Lung microvascular endothelial cell (primary cell): ENCODE measurements at places on chromosomes 16 and 17. TPM values are rescaled to one million over a fixed set of nuclear protein-coding genes. Genes with fewer than 3 reads are reported as not detected.
A peak's percentile ranks its signal among the peaks of the same experiment; 100 is the strongest.

GRCh38 chr17:59829217-59830006 lies 63.3 kb downstream of the TUBD1 start:
- peak; percentile 94 for DNase-seq

- no peak for DNase-seq
Observed at GRCh38 chr17:7294614-7295153, at the start of gene YBX2. TSS of gene YBX2 (minus strand) at chr17:7294639. CDS start at chr17:7294500, 139 bp downstream.

DNA sequence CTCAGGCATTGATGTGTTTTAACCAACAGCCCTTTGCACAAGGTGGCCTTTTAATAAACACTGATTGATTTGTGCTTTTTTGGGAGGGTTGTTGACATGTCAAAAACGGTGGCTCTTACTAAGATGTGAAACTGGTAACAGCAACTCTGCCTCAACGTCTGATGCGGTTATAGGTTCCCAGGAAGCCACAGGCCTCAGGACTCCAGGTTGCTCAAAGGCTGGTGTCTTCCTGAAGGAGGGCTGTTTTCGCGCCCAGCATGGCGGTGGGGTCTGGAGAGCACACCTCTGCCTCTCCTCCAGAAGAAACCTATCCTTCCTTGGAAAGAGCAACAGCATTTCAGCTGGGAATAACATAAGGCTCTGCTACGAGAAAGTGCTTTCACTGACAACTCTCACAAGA lies 187.5 kb downstream of the IRF8 start:
- DNase-seq: no peak

GRCh38 chr17:59067340-59067739 lies 39.3 kb downstream of the TRIM37 start:
- DNase-seq: no peak

- DNase-seq: no peak
Observed at GRCh38 chr16:81505011-81505661, 60.5 kb downstream of the CMIP start.

The PYDC1 gene
- total RNA-seq: not detected in 2 replicates

The PARN gene
- total RNA-seq: 15.7 and 17.9 TPM in 2 replicates

DNA sequence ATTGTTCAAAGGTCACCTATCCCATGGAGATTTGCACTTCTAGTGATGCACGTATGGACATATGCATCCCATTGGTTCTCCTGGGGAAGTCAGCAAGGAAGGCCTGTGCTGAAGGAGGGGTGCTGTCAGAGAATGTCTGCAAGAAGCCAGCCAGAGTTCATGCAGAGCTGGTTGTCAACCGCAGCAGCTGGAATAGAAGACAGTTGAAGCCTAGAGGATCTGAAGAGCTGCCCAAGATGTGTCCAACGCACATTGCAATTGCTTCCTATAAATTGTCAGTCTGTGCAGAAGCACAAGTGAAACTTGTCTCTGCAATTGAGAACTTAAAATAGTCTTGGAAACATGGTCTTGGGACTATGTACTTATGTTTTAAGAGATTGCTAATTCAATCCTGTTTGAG lies 82.1 kb upstream of the CNTNAP4 start:
- DNase-seq: no peak

GRCh38 chr17:56305007-56305406 lies 151.7 kb downstream of the ANKFN1 start:
- no peak for DNase-seq

The GINS2 gene
- 1.4 and 3.7 TPM in 2 replicates for total RNA-seq

The TPSG1 gene
- not detected in 2 replicates for total RNA-seq

The OR1A1 gene
- total RNA-seq: not detected in 2 replicates

DNA sequence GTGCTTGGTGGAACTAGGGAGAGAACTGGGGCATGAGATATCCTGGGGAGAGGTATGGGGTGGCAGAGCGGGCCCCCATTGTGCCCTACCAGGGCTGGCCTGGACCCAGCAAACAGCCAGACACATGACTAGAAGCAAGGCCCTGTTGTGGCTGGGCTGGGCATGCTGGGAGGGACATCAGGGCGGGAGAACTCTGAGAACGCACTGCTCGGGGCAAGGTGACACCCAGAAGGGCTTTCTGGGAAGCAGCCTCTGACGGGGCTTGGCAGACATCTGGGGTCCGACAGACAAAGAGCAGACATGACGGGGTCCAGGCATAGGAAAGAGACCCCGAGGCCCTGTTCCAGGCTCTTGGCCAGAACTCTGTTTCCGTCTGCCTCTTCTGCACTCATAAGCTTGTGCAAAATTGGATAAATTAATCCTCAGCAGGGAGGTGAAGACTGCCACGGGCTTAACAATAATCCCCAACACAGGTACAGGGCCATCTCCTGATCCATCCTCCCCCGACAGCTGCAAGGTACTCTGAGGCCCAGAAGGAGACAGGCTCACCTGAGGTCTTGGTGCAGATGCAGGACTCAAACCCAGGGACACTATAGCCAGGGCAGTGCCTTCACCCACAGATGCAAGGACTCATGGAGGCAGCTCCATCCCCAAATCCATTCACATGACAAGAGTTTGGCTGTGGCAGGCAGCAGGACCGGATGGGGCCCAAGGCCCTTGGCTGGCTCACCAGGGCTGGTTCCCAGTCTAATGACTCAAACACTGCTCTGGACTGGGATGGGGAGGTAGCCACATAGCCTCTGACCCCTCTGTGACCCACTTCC lies 5.4 kb downstream of the SREBF1 start:
- no peak for DNase-seq

The KRTAP1-5 gene
- total RNA-seq: not detected in 2 replicates

The RCVRN gene
- total RNA-seq: not detected in 2 replicates

DNA sequence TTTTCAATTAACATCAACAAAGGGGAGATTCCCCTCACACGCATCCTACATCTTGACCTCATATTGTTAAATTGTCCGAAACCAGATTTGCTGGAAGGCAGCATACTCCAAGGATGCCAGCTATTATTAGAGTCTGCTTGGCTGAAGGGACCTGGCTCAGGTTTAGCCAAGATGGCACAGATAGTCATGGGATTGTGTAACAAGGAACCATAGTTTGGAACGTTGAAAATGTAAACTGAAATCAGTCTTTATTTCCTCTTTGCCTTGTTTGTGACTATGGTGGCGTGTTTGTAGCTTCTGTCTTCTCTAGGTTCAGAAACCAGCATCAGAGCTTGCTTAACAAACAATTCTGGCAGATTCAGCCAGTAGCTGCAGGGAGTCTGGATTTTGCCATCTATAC lies 5.9 kb downstream of the ARSG start:
- no peak for DNase-seq

DNA sequence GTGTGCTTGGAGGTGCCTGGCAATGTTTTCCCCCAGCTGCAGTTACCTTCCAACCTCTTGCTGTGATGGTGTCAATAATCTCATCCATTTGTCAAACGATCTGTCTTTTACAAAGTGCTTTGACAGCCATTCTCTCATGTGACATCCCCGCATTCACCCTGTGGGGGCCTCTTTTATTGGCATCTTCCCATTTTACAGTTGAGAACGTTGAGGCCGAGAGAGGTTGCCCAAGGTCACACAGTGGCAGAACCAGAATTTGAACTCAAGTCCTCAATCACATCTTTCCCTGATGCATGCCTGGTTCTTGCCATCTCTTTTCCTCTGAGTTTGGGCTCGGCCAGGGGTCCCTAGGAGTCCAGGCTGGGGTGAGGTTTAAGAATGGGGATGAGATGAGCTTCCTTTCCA lies 1.5 kb downstream of the TAOK2 start:
- no peak for DNase-seq

The LPO gene
- not detected in 2 replicates for total RNA-seq

- DNase-seq: no peak
Observed at GRCh38 chr17:80890196-80890920, 101.3 kb upstream of the CHMP6 start.

GRCh38 chr17:66523378-66524200 lies 221.2 kb downstream of the PRKCA start:
- DNase-seq: no peak

GRCh38 chr17:63640038-63640437 lies 17.8 kb downstream of the MAP3K3 start:
- no peak for DNase-seq

DNA sequence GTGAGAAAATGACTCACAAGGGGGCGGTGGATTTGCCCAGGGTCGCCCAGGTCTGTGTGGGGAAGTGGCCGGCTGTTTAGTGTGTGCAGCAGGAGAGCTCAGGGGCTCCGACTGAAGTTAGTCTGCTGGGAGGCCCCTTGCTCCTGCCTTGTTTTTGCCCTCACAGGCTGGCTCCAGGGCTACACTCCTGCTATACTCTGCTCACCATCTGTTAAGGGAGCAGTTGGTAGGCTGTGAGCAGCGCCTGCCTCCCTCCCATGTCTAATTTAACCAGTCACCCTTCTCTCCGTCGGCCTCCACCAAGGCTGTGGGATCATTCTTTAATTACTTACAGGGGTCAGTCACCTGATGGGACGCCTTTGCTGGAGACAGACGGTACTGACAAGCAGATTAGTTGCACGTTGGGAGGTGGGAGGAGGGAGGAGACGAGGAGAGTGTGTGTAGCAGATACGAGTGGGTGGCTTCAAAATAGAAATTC lies 35.5 kb downstream of the KSR1 start:
- no peak for DNase-seq

GRCh38 chr16:81335669-81336068 lies 20.9 kb downstream of the GAN start:
- DNase-seq: no peak

DNA sequence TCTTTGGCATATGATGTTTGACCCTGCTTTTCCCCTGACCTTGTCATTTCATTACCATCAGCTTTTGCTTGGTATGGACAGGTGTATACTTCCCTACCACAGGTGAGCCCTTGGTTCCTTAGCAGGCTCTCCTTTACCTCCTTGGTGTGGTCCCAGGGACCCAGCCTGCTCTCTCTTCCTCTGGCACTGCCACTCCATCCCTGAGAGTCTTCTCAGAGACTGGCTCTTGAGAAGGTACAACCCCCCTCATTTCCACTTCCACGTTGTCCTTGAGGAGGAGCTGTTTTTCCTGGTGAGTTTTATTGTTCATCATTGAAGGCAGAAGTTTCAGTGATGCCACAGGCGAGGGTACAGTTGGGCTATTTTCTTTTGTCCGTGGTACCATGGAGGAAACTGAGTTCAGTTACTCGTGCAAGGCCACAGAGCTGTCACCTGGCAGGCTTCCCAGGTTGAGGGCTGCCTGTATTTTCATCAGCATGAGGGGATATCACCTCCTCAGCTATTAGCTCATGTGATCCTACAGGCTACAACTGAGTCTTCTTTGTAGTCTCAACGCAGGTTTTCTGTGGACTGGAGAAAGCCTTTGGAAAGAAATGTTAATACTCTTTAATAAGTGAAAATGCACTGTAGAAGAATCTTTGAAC lies 52.3 kb downstream of the MSI2 start:
- no peak for DNase-seq

DNA sequence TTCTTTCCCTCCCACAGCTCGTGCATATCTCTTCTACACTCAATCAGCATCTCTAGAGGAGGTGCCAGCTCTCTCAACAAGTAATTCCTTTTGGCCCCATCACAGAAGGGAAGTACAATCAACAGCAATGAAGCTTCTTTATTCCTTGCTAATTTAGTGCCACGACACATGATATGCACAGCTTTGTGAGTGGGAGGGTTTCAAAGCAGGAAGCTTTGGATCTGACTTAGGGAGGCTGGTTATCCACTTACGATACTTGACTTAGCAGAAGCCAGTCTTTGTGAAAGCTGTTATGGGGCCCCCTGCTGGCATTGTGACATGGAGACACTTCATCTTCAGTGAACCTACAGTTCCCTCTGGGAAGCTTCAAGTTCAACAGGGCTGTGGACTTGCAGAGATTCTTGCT lies 81.0 kb downstream of the TMEM100 start:
- DNase-seq: peak; percentile 73

DNA sequence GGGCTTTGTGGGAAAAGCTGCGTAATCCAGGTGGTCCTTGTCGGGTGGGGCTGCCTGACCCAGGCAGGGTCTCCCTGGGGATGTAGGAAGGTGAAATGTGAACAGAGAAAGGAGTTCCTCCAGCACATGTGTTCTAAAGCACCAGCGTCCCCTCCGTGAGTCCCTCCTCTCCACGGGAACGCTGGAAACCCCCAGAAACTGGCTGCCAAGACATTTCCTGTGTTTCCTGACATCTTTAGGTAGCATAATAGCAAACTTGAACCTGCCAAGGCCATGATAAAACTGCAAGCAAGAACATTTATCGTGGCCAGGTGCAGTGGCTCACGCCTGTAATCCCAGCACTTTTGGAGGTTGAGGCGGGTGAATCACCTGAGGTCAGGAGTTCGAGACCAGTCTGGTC lies 12.6 kb upstream of the PYDC1 start:
- DNase-seq: peak; percentile 37

The TRAPPC1 gene
- 48.8 and 54.7 TPM in 2 replicates for total RNA-seq

DNA sequence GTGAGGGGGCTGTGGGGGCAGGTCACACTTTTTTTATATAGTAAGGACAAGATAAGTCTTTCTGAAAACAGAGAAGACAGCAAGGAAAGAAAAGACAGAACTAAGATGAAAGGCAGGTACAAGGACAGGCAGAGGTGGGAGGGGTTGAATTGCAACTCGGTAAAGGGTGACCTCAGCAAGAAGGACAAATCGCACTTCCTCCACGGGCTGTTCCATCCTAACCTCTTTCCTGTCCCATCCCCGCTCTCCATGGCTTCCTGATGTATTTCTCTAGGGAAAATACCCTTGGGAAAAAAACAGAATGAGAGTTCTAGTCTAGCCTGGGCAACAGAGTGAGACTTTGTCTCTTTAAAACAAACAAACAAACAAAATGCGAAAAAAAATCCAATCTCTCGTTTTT lies 57.3 kb downstream of the ARHGAP17 start:
- no peak for DNase-seq

DNA sequence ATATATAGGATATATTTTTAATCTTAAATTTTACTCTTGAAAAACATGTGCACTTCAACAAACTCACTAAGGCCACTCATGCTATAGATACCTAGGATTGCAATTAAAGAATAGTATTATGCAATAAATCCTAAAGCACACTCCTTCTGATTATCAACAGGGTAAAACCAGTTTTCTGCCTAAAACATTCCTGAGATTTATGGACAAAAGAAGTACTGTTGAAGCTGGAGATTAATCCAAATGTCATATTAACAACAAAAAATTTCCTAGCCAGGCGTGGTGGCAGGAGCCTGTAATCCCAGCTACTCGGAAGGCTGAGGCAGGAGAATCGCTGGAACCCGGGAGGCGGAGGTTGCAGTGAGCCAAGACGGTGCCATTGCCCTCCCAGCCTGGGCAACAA lies 21.4 kb downstream of the CHCT1 start:
- no peak for DNase-seq

DNA sequence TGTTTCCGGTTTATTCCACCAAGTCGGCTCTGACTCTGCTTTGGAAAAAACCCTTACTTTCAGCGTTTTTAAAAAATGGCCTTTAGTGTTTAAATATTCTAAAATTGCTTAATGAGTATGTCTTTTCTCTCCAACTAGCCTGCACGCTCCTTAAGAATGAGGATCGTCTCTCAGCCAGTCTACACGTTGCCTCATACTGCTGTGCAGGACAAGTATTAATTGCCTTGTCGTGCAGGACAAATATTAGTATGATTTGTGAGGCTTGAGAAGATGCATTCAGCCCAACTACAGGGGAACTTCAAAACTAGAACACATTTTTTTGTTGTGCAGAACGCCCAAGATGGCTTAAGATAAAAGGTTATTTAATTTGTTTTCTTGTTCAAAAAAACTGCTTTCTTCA lies 61.2 kb downstream of the MARCHF10 start:
- DNase-seq: no peak
